Activated gamma-delta T cell (primary cell): ENCODE measurements at places on chromosomes 16 and 17.

DNA sequence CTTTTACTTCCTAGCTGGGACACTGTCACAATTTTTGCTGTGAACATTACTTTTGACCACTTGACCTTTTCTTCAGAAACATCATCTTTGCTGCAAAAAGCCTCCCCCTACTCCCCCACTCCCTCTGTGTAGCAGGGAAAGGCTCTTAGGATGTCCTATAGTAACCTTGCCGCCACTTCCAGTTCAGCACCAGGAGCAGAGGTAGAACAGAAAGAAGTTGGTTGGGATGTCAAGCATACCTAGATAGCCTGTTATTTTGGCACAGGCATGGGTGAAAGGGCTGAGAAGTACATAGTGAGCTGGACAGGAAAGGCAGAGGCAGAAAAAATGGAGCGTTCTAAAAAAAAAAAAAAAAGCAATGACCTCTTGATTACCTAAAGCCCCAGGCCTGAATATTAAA lies 31.3 kb downstream of the SMIM36 start:
- DNase-seq = no peak

GRCh38 chr17:20189979-20190378 lies 180.8 kb downstream of the SPECC1 start:
- no peak for DNase-seq

DNA sequence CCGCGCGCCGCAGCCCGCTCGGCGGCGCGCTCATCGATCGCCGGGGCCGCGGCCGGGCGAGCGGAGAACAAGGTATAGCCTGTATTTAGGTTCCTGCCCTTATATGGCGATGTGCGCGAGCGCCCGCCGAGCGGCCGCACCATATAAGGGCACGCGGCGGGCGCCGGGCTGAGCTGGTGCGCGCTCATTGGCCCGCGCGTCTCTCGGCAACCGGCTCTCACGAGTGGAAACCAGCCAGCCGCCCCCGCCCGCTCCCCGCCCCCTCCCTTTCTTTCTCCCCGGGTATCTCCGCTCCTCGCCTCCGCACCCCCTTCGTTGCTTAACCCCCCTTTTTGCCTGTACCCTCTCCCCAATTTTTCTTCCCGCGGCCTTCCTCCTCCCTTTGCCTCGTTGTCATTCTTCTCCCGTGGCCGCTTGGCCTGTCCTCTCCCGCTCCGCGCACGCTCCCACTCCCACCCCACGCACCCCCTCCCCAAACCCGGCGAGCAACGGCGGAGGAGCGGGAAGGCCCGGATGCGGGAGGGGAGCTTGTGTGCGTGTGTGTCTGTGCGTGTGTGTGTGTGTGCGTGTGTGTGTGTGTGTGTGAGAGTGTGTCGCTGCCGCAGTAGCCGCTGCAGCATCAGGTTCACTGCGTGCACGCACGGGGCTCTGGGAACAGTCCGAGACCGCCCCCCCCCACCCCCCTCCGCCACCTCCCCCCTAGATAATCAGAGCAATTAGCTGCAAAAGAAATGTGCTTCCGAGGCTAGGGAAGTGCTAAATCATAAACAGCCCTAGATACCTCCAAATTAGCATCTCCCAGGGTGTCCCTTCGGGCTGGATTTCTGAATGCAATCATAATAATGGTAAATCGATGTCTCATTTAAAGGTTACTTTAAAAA lies 13.5 kb upstream of the CBX8 start:
- DNase-seq = peak; percentile 75

- DNase-seq = no peak
These were observed 104.5 kb downstream of the CRLF3 start for GRCh38 chr17:30720013-30720471.
